ENCODE measurements at places on chromosomes 5 and 9. TPM values are rescaled to one million over a fixed set of nuclear protein-coding genes. Genes with fewer than 3 reads are reported as not detected.

The STC2 gene
- not detected for total RNA-seq

DNA sequence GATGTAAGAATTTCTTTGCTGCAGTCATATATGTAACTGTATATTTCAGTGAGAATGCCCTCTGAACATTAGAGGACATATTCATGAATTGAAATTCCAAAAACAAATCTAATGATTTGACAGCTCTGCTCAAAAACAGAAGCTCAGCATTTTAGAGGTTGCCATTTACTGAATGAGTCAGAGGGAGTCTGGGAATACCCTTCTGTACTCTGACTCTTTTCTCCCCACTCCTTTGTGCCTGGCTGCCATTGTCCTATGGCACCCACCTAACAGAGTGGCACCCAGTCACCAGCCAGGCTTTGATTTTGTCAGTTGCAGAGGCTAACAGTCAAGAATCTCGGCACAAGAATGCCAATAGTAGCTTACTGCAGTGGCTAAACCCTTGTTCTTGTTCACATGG lies 133.6 kb downstream of the ATG10 start:
- no peak overlapping the region for H3K4me3 ChIP-seq
- H3K27me3 ChIP-seq: no peaks in the 10 kb centered on the region
- DNase-seq: no peak
- no peak overlapping the region for H3K27ac ChIP-seq

DNA sequence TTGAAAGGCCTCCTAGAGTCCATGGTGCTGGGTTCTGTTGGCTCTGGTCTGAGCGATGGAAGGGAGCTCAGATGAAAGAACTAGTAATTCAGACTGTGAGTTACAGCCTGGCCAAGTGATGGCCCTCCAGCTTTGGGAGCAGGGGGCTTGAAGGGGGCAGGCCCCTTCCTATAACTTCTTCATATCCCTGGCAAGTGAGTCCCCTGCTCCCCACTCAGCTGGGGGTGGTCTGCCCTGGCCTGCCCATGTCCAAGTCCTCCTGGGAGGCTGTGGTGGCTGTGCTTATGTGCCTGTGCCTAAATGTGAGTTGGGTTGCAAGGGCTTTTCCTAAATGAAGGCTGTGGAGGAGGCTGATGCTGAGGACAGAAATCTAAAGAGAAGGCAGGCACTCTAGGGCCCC lies 80.1 kb downstream of the MACROH2A1 start:
- no peak for DNase-seq
- no peak overlapping the region for H3K4me3 ChIP-seq
- H3K36me3 ChIP-seq: no peaks in the 10 kb centered on the region
- no peaks in the 10 kb centered on the region for H3K27me3 ChIP-seq
- H3K4me1 ChIP-seq: no peaks in the 10 kb centered on the region

- H3K27ac ChIP-seq: no peak overlapping the region
- no peak for DNase-seq
- no peaks in the 10 kb centered on the region for H3K36me3 ChIP-seq
- H3K4me1 ChIP-seq: no peaks in the 10 kb centered on the region
- no peaks in the 10 kb centered on the region for H3K27me3 ChIP-seq
These were observed 337.4 kb upstream of the PUM3 start for GRCh38 chr9:3181049-3181953.

The TERT gene
- total RNA-seq: not detected

DNA sequence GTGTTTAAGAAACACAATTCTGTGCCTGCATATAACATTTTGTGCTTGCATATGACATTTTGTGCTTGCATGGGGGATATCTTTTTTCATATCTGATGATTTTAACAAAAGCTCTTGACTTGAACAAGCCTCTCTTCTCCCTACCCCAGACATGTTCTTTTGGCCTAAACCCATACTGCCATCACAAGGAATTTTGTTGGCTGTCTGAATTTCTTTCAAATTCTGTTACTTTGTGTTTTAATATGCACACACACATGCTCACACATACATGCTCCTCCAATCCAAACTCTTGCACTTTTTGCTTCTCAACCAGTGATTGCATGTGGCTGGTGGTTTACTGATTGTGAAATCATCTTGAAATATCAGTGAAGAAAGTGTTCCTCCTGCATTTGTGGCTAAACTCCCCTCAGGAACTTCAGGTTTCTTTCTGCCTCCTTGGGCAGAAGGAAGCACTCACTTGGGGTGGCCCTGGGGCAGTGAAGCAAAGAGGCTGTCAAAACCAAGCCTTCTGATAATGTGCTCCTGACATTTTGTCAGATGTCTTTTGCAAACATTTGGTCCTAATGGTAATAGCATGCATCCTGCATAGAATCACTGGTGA lies 377.2 kb upstream of the KLF4 start:
- DNase-seq: no peak
- no peaks in the 10 kb centered on the region for H3K27me3 ChIP-seq
- H3K4me1 ChIP-seq: no peaks in the 10 kb centered on the region

DNA sequence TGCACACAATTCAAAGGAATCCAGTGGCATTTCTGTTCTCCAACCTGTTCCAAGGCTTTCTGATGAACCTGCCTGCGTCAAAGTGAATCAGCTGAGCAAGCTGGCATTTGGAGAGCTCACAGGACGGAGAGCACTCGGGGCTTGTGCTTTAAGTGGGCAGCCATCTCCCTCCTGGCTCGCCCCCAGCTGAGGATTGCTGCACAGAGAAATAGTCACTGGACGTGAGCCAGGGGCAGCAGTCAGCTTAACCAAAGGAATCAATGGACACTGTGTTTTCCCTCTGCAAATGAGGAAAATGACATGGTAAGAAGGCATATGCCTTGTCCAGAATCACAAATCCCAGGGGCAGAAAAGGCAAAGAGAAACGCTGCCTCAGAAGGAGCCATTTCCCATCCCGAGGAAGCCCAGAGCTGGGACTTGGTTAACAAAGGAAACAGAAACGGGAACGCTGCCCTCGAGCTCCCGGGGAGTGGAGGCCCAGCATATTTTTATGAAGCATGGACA lies 299.4 kb downstream of the ZSWIM6 start:
- H3K27ac ChIP-seq: no peak overlapping the region
- H3K36me3 ChIP-seq: no peaks in the 10 kb centered on the region
- DNase-seq: no peak
- peaks cover 4% of the 10 kb centered on the region for H3K27me3 ChIP-seq
- H3K4me3 ChIP-seq: no peak overlapping the region

- peaks cover 25% of the 10 kb centered on the region for H3K4me1 ChIP-seq
- no peaks in the 10 kb centered on the region for H3K36me3 ChIP-seq
- no peak overlapping the region for H3K27ac ChIP-seq
These were observed 544 bp upstream of the ERCC6L2 start for GRCh38 chr9:95874989-95875304.

DNA sequence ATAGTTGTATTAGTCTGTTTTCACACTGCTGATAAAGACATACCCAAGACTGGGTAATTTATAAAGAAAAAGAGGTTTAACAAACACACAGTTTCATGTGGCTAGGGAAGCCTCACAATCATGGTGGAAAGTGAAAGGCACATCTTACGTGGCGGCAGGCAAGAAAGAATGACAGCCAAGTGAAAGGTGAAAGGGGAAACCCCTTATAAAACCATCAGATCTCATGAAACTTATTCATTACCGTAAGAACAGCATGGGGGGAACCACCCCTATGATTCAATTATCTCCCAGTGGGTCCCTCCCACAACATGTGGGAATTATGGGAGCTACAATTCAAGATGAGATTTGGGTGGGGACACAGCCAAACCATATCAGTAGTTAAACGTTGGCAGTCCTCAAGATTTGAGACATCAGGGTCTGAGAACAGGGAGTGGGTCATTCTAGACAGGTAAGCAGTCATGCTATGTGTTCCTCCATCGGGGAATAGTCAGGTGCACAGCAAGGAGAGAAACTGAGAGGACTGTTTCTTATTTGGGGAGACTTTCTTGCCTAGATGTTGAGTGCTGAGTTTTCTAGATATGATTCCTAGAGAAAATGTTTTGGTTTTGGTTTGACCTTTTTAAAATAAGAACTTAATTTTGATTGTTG lies 45.8 kb upstream of the ENTREP1 start:
- no peaks in the 10 kb centered on the region for H3K27me3 ChIP-seq
- no peak overlapping the region for H3K27ac ChIP-seq
- DNase-seq: no peak
- H3K36me3 ChIP-seq: no peaks in the 10 kb centered on the region

- H3K4me1 ChIP-seq: no peaks in the 10 kb centered on the region
- H3K27me3 ChIP-seq: no peaks in the 10 kb centered on the region
- no peak for DNase-seq
- H3K27ac ChIP-seq: no peak overlapping the region
- H3K36me3 ChIP-seq: no peaks in the 10 kb centered on the region
These were observed 20.6 kb upstream of the LARP1 start for GRCh38 chr5:154734370-154735248.
